ENCODE measurements at places on chromosomes 13 and 19.

DNA sequence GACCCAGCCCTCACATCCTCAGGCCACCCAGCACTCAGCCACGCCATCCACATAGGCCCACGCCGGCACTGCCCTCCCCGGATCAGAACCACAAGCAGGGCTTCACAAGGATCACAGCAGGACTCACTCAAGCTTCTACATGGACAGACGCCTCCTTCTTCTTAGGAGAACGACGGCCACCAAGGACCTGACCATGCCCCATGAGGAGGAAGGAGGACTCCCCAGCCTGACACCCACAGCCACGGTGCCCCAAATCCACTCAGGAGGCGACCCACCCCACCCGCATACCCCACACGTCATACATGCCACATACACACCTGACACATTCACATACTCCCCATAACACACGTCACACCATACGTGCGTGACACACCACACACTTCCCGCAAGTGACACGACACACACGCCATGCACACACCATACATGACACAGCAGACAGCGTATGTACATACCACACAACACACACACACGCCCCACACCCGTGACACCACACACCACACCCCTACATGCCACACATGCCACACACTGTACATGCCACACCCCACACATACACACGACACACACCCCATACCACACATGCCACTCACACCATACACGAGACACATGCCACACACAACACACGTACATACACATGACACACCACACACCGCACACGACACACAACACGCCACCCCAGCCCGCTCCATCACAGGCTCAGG is 50.4 kb downstream of the MLLT1 start:
- no peak for DNase-seq

DNA sequence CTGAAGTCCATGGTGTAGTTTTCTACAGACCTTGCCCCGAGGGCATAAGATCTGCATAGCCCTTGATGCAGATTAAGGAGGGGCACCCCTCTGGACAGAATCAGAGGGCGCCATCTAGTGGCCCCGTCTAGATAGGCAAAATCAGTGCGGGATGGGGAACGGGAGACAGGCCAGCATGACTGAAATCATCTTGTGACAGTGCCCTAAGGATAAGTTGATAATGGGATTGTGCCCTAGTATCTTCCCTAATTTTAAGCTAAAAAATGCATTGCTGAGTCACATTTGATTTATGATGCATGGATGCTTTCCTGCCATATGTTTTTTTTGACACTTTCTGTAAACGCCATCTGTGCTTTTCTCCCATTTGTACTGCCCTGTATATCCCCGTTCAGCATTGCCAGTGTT is 19.0 kb upstream of the GPI start:
- no peak for DNase-seq

GRCh38 chr19:16467581-16467980 is 4.2 kb downstream of the EPS15L1 start:
- no peak for DNase-seq

- DNase-seq, result no peak
These were observed 8.0 kb upstream of the PDE4C start for GRCh38 chr19:18234194-18234593.

DNA sequence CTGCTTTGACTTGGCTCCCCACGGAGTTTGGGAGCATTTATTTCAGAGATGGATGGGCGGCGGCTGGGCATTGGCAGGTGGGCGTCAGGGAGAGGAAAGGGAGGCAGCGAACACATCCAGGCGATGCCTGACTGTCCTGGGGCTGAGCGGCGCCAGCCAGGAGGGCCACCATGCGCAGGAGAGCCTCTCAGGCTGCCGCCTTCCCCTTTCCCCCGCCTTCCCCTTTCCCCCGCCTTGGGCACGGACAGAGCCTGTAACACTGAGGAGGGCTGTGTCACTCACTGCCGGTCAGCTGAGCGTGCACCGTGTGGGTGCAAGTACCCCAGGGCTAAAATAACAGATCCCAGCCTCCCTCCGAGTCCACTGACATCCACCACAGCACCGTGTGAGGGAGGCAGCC is 11.4 kb downstream of the MCF2L start:
- DNase-seq, result no peak

- DNase-seq, result no peak
These were observed 607.3 kb downstream of the UQCRFS1 start for GRCh38 chr19:28605501-28606268.

DNA sequence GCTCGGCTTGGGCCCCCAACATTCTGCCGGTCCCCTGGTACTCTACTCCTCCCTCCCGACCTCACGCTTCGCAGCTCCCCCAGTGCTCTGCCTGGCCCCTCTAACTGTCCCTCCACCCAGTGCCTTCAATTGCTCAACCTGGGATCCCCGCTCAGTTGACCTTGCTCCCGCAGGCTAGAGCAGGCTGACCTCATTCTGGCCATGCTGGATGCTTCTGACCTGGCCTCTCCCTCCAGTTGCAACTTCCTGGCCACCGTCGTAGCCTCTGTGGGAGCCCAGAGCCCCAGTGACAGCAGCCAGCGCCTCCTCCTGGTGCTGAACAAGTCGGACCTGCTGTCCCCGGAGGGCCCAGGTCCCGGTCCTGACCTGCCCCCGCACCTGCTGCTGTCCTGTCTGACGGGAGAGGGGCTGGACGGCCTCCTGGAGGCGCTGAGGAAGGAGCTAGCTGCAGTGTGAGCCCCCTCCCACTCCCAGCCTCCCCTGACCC is 3.6 kb downstream of the GTPBP3 start:
- no peak for DNase-seq

DNA sequence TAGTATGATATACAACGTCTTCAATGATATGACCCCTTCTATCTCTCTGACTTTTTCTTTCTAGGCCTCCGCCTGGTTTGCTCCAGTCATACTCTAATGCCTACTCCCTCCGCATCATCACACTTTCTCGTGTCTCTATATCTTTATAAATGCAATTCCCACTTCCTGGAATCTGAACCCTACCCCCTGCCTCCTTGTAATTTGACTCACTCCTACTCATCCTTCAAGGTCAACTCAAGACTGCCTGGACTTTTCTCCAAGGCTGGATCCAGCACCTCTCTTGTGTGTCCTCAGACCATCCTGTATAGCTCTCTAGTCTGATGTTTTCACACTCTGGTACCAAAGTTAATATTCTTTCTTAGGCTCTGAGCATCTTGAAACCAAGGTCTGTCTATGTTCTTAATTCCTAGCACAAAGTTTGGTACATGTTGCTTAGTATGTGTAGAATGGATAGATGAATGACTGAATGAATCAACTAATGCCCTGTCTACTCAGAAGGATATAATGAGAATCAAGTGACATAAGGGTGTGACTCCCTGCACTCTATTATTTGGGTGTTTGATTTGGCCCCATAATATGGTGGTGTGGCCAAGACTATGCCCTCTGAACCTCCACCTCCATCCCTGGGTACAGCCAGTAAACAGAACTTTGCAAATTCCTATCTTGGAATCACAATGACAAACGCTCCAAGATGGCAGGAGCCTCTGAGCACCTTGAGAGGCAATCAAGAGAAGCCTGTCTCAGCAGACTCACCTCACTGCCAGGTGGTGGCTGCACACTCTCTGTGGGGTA is 74.3 kb upstream of the SERP2 start:
- DNase-seq, result no peak

- no peak for DNase-seq
These were observed 65.0 kb upstream of the TRPC4 start for GRCh38 chr13:37934339-37935191.

GRCh38 chr19:48751845-48752495 is 471 bp downstream of the FUT1 start:
- DNase-seq, result no peak

DNA sequence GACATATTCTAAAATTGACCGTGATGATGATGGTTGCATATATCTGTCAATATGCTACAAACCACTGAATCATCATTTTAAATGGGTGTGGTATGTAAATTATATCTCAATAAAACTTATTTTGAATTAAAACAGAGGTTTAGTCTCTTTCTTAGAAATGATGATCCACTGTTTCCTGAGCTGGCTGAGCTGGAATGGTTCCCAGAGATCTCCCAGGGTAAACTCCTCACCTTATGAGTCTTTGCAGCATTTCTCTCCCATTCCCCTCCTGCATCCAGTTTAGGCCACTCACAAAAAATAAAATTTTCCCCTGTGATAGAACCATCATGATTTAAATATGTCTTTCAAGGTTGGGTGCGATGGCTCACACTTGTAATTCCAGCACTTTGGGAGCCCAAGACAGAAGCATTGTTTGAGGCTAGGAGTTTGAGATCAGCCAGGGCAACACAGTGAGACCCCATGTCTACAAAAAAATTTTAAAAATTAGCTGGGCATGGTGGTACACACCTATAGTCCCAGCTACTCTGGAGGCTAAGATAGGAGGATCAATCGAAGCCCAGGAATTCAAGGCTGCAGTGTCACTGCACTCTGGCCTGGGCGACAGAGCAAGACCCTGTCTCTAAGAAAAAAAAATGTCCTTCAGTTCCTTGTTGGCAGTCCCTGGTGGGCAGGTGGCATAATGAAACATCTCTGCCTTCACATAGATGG is 46.1 kb downstream of the FLT1 start:
- no peak for DNase-seq

GRCh38 chr13:35966024-35966423 is 165.2 kb downstream of the DCLK1 start:
- no peak for DNase-seq

DNA sequence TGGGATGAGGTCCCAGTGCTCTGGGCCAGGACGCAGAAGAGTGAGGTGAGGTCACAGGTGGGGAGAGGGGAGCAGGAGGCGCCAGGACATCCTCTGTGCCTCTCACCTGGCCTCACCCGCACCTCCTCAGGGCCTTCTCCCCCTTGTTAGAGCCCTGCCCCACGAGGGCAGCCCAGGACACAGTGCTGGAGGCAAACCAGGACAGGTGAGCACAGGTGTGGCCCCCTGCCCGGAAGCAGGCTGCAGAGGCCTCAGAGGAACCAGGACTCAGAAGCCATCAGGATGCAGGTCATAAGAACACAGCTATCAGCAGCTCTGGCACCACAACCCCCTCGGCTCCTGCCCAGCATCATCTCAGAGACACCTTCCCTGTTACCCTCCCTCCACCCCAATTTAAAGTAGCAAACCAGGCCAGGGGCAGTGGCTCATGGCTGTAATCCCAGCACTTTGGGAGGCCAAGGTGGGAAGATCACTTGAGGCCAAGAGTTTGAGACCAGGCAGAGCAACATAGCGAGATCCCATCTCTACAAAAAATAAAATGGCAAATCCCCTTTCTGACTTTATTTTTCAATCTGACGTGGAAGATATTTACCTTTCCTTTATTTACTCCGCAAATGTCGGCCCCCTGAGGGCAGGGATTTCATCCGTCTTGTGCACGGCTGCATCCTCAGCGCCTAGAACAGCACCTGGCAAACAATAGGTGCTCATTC is at the start of gene CEACAM16:
Gene CEACAM16, plus strand, starts transcription at position 660 of the 710 bp plus-strand sequence. CDS start 2,306 bp downstream, outside the sequence.
- DNase-seq, result no peak

GRCh38 chr13:42703740-42704139 is 77.6 kb upstream of the FAM216B start:
- DNase-seq, result no peak
